CD4-positive, alpha-beta T cell treated with Interleukin-4 for 1 hour (primary cell): ENCODE measurements at places on chromosomes 4 and X.

DNA sequence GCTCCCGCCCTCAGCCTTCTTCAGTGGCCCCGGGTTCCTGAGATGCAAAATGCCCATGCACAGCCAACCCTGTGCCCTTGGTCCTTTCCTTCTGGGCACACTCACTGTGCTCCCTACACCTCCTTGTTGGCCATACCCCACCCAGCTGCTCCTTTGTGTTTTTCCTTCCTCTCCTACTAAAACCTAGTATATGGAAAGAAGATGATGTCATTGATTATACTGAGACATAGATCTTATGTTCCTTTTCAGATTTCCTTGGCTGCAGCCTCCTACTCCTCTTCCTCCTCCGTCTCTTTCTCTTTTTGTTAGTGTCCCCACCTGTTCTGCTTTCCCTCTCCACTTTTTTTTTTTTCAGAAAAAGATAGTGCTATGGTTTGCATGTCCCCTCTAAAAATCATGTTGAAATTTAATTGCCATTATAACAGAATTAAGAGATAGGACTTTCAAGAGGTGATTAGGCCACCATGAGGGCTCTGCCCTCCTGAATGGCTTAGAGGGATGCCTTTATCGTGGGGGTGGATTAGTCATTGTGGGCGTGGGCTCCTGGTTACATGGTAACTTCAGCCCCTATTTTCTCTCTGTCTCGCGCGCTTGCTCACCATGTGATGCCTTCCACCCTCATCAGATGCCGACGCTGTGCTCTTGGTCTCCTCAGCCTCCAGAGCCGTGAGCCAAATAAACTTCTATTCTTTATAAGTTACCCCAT, 254.9 kb upstream of the GATB start:
- no peak for DNase-seq

- no peak for DNase-seq
These were observed 825 bp upstream of the RASGEF1B start for GRCh38 chr4:81472281-81473182.

- no peak for DNase-seq
These were observed 314.1 kb downstream of the STK32B start for GRCh38 chr4:5365071-5366008.

DNA sequence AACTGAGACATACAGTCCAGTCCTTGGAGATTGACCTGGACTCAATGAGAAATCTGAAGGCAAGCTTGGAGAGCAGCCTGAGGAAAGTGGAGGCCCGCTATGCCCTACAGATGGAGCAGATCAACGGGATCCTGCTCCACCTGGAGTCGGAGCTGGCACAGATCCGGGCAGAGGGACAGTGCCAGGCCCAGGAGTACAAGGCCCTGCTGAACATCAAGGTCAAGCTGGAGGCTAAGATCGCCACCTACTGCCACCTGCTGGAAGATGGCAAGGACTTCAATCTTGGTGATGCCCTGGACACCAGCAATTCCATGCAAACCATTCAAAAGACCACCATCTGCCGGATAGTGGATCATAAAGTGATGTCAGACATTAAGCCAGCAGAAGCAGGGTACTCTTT, 20.4 kb upstream of the FRMPD3 start:
- DNase-seq = peak; percentile 29

- no peak for DNase-seq
These were observed 317 bp upstream of the FRMPD4 start for GRCh38 chrX:12137951-12138360.
